ENCODE measurements at places on chromosomes 6 and 20. TPM values are rescaled to one million over a fixed set of nuclear protein-coding genes. Genes with fewer than 3 reads are reported as not detected.

TP53TG5 gene
- total RNA-seq = not detected

BPIFA1 gene
- total RNA-seq = not detected

ZSCAN23 gene
- 1.8 TPM for total RNA-seq

C6orf163 gene
- total RNA-seq = 2.9 TPM

AVP gene
- not detected for total RNA-seq

OOEP gene
- not detected for total RNA-seq

EIF6 gene
- 140 TPM for total RNA-seq

MAP3K5 gene
- 7.8 TPM for total RNA-seq

HRH3 gene
- not detected for total RNA-seq

SLC17A3 gene
- total RNA-seq = not detected

APCDD1L gene
- total RNA-seq = 0.38 TPM

COL12A1 gene
- 19.3 TPM for total RNA-seq

ARMC12 gene
- not detected for total RNA-seq

SYCP2 gene
- 0.33 TPM for total RNA-seq

C6orf132 gene
- 0.65 TPM for total RNA-seq

NRN1 gene
- total RNA-seq = 47.7 TPM

CD40 gene
- total RNA-seq = 11.9 TPM

SLC44A4 gene
- total RNA-seq = 0.29 TPM

ZFP64 gene
- total RNA-seq = 34.0 TPM

TMEM239 gene
- total RNA-seq = not detected

LGSN gene
- not detected for total RNA-seq

LY6G6C gene
- total RNA-seq = not detected

CTSZ gene
- 192 TPM for total RNA-seq
